ENCODE measurements at places on chromosomes 16 and 17. TPM values are rescaled to one million over a fixed set of nuclear protein-coding genes. Genes with fewer than 3 reads are reported as not detected.
A peak's percentile ranks its signal among the peaks of the same experiment; 100 is the strongest.

DNA sequence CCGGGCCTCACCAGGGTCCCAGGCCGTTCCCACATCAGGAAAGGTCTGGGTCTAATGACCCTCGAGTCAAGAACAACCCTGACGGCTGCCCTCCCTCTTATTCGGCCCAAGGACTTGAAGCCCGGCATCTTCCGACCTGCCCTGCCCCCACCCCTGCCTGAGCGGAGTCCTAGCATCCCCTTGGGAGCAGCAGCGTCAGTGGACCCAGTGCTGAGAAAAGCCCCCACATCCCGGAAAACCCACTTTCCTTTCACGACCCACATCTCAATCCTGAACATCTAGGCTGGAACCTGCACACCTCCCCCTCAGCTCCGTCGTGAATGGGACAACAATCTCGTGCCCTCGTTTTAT is 769 bp downstream of the TMEM88 start:
- DNase-seq, result no peak

GRCh38 chr16:86383488-86384262 is 126.7 kb upstream of the FOXF1 start:
- no peak for DNase-seq

GRCh38 chr17:76530811-76531485 is 6.6 kb downstream of the CYGB start:
- DNase-seq, result no peak

GRCh38 chr17:68196394-68197090 is 51.3 kb upstream of the AMZ2 start:
- no peak for DNase-seq

- DNase-seq, result no peak
These were observed 42.7 kb downstream of the ATF7IP2 start for GRCh38 chr16:10428433-10429168.

DNA sequence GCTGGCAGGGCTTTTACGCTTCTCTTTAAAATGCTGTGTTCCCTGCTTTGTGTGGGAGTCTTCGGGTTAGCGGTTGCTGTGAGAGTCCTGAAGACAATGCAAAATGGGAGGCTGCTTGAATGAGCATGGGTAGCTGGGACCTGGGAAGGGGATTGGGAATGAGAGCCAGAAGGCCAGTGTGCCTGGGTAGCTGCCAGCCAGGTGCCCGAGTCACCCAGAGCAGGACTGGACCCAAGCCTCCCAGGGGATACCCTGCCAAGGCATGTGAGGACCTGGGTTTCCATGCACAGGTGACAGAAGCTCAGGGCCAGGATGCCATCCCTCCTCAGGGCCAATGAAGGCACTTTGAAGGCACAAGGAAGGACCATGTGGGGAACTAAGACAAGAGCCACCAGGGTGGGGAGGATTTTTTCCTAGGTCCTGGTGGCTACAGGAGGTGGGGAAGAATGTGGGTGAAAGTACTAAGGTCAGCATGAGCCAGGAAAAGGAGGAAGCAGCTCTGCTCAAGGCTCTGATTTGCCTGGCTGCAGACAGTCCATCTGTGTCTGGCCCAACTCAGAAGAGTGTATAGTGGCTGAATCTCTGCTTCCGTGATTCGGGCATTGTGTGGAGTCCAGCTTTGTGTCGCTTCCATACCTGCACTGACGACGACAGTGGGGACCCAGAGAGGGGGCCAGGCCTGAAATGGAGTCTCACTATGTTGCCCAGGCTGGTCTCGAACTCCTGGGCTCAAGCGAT is 20.5 kb downstream of the TMEM94 start:
- no peak for DNase-seq

- DNase-seq, result no peak
These were observed 12.7 kb upstream of the HASPIN start for GRCh38 chr17:3710951-3711383.

DNA sequence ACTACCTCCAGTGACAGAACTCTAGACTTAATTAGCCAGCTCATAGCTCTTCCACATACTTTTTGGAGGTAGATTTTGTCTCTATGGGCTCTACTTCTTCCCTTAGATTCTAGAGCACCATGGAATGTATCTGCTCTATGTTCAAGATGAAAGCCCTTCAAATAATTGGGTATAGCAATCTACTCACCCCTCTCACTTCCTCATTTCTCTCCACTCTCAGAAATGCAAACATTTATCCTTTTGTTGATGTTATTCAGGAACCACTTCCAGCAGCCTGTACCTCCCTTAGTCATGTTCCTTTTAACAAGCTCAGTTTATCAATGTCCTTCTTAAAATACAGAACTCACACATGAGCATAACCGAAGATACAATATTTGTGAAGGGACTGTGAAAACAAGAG is 78.5 kb downstream of the GRIN2A start:
- DNase-seq, result no peak

DNA sequence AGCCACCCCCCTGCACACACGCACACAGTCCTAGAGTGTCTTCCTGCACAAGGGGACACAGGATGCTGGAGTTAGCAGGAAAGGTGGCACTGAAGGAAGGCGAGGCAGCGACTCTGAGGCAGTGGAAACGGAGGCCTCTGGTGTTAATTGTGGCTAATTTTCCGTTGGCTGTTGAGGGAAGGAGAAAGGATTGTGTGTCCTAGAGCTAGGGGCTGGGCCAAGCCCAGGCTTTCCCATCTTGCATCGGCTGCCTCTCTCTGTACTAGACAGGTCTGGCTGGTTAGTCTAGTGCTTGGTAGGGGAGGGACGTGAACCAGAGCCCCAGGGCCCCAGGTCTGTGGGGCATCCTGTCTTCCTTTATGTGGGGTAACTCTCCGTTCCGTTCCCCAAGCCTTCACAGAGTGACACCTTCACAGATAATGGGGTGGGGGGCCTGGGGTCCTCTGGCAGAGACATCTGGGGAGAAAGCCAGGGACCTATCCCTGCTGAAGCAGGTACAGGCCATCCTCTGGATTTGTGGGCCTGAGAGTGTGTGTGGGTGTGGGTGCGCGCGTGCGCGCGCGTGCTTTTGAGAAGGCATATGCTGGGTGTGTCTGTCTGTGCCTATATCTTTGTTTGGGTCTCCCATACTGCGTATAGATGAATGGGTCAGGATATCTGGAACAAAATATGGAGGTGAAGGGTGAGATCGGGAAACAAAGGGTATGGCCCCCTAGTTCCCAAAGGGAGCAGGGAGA is at the start of gene CHD3:
Gene CHD3, plus strand, starts transcription at position 606 of the 737 bp plus-strand sequence. CDS start 212 bp downstream, outside the sequence.
- no peak for DNase-seq

DNA sequence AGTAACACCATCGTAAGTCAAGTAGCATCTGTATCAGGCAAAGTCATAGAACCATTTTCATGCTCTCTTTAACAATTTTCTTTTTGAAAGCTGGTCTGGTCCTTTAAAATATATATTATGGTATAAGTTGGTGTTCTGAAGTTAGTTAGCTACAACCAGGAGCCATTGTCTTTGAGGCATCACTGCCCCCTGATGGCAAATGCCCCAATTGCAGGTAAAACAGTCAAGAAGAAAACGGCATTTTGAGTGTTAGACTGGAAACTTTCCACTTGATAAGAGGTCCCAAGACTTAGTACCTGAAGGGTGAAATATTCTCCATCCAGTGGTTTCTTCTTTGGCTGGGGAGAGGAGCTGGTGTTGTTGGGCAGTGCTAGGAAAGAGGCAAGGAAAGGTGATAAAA is 14.1 kb downstream of the TP53 start:
- DNase-seq, result peak; percentile 78

Gene TOP2A
- 273 TPM for total RNA-seq

Gene KRTAP4-4
- not detected for total RNA-seq

Gene CORO1A
- 6.2 TPM for total RNA-seq

Gene PNMT
- 2.4 TPM for total RNA-seq

Gene KRTAP4-6
- not detected for total RNA-seq

Gene CXCL16
- 3.2 TPM for total RNA-seq

Gene RUNDC3A
- 6.5 TPM for total RNA-seq

Data from WTC11 (cell line).